ENCODE measurements at places on chromosomes 3 and 15.

DNA sequence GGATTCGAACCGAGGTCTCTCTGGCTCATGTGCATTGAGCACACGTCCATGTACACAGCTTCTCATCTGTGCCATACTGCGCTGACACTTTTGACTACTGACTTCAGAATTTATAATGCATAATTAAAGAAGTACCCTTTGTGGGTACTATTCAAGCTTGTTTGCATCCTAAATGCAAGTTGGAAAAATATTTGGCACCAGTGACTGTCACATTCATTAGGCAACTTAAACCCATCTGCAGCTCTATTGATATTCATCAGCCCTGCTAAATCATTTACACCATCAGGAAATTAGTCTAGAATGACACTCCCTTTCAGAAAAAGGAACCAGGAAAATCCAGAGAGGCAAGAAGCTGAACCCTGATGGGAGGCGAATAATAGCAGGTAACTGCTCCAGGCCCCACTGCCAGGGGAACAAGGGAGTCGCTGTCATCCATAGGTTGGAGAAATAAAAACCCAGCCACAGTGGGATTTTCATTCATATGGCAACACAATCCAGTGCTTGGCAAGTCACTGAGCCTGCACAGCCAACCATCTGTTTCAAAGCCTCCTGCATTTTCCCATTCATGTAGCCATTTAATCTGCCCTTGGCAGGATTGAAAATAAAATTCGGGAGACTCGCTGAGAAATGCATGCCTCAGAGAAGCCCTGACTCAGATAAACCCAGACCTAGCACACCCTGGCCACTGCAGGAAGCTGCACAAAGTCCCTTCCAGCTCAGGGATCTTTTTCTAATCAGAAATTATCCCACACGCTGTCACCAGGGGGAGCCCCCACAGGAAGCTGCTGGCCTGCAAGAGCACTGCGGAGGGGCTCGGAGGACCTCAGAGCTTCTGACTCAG lies 103.0 kb upstream of the VEPH1 start:
- peak; percentile 20 for DNase-seq

GRCh38 chr15:96158938-96159337 lies 171.6 kb upstream of the NR2F2 start:
- DNase-seq: no peak

- no peak for DNase-seq
These were observed 4.8 kb downstream of the PAQR5 start for GRCh38 chr15:69303337-69304181.

DNA sequence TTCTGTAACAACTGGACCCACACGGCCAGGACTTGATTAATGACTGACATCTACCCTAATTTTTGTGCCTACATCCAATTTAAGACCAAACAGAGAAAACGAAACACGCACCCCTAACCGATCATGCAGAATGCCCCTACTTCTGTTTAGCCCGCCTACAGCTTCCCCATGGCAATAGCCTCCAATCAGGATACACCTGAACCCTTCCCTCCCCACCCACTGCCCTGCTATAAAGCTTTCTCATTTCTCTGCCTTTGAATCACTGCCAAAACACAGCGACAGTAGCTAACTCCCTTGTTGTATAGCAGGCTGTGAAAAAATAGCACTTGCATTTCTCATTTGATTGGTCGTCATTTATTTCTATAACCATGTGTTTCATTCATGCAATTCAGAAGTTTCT lies 45.2 kb upstream of the DPPA4 start:
- no peak for DNase-seq

- no peak for DNase-seq
These were observed 128.1 kb downstream of the RPL22L1 start for GRCh38 chr3:170741756-170742529.

- DNase-seq: peak; percentile 66
These were observed 45.5 kb downstream of the TMOD3 start for GRCh38 chr15:51874751-51875644.

DNA sequence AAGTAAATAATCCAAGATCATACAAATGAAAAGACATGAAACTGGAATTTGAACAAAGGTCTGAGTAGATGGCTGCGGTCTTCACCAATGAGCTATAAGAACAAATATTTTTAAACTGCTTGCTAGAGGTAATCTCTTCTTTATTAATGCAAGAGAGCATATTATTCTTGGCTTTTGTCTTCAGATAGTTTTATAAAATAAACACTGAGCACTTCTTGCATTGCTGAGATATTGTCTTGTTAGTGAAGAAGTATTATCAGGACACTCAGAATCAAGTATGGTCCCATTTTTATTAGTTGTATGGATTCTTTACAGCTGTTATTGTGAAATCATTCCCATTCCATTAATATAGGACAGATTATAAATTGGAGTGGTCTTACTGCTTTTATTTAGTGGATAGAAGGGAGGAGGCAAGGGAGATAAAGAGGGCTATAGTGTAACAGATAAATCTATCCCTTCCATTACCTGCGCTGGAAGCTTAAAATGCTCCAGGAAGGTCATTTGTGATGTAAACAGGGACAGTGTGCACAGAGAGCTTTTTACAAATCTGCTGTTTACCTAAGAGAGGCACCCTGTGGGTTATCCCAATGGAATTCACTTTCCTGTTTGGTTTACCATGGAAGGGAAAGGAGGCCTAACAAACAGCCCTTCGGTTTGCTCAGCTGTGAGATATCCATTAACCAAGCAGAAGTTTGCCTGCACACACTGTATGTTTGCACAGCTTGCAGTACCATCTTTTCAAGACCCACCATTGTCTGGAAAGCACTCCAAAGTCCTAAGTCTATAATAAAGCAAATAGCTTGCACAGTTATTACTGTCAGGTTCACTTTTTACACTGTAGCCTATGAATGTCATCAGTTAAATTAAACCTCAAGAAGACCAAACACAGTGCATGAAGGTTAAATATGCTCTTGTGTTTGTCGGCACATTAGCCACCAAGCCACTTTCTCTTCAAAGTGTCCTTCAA lies 347.7 kb upstream of the TGFBR2 start:
- no peak for DNase-seq

DNA sequence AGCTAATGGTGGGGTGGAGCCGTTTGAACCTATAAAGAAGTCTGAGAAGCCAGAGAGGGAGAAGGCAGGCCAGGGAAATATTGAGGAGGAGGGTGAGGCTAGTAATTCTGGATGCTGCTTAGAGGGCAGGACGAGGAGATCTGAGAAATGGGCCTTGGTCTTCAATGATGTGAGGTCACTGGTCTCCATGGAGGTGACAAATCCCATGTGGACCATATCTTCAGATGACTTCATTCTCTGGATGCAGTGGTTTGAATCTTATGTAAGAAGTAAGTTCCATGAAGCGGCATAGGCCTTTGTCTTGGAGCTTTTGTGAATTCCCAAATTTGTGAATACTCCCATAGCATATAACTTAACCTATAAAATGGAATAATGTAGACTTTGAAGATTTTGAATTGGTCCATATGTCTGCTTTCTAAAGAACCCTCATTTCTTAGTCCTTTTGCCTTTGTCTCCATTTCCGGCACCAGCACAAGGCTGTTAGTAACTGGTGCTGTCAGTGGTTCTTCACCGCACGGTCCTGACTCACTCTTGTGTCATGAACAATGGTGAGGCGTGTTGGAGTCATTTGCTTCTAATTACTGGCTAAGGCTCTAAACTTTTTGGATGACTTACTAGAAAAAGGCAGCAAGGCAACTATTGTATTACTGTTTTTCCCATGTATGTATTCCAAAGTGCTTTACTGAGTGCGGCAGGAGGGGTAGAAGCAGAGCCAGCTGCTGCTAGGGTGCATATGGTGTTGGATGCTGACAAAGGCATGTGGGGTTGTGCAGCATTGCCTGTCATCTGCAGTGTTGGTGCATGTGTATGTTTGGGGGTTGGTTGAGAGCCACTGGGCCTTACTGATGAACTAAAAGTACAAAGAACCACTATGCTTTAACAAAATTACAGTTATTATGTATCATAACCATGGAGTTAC lies 279.3 kb upstream of the C2CD4B start:
- DNase-seq: no peak

DNA sequence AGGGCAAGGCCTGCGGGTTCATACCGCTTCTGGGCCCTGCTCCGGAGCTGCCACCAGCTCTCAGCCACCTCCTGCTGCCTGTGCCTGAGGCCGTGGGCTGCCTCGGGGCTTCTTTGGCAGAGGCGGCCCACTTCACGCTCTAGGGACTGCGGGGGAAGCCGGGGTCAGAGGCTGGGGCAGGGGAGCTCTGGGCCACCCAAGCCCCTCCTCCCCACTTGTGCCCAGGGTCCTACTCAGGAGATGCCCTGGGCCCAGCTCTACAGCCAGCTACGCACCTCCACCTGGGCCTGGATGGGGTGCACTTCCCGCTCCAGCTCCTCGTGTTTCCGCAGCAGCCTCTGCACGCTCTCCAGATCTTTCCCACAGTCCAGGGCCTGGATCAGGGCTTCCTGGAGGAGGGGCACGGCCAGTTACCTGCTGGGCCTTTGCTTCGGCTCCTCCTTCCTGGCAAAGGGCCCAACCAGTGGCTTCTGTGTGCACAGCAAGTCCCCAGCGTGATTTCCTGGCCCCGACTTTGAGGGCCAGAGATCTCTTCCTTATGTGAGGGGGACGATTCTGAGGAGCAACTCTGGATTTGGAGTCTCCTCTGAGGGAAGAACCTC lies 24.0 kb downstream of the PLA2G4B start:
- DNase-seq: no peak

DNA sequence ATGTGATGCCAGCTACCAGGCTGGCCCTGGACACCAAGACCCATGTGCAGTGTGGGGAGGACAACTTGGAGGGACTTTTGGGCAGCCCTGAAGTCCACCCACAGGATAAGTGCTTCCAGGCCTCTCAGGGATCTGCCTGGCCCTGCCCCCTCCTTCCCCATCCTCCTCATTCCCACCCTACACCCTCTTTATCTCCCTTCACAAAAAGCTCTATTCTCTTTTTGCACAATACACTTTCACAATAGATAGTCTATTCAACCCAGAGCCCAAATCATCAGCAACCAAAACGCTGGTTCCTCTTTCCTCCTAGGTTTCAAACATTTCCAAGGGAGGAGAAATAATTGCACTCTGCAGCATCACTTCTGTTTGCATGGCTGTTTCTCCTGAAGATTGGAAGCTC lies 7.8 kb upstream of the ZNF710 start:
- no peak for DNase-seq

DNA sequence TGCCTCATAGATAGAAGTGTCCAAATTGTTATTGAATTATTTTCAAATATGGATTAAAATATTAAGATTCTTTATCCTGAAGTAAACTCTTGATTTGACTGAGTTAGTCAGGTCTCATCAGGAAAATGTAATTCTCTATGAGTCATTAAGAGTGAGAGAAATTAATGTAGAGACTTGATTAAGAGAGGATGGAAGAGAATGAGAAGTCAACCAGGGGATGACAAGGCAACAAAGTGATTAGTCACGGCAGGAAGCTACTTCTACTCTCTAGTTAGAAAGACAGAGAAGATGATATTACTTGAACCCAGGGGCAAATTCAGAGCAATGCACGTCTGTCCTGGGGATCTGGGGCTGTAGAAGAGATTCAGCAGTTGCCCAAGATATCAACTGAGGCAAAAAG lies 202.5 kb downstream of the LSAMP start:
- DNase-seq: no peak

DNA sequence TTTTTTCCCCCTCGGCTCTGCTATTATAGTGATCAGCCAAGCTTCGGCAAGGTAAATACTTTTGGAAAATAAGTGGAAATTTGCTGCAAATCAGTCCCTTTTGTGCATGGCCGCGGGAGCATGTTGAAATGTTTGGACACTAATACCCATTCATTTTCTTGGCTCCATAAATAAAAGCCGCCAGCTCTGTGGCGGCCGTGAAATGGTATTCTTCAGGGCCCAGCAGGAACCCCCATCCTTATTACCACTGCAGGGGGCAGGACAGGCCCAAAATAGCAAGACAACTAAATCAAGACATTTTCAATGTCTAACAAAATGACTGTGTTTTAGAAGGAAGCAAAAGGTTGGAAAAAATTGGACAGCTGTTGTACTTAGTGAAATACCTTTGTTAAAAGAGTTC lies 362.3 kb downstream of the NR2F2 start:
- DNase-seq: no peak

DNA sequence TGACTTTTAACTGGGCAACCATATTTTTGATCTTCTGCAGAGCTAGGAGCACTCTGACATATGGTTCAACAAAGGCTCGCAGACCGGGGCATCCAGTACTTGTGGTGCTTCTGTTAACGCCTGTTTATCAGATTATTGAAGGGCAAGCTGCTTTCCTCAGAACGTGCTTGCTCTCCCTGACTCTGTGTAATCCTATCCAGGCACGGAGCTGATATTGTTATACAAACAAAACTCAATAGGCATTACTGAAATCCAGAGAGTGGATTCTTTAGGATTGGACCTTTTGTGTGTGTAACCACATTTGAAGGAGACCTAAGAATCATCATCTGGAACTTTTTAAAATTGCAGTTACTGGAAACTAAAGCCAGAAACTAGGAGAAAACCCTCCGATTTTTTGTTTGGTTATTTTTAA lies 246.5 kb downstream of the PTPRG start:
- DNase-seq: no peak

- no peak for DNase-seq
These were observed 2.7 kb upstream of the MAPK6 start for GRCh38 chr15:52016316-52016715.

DNA sequence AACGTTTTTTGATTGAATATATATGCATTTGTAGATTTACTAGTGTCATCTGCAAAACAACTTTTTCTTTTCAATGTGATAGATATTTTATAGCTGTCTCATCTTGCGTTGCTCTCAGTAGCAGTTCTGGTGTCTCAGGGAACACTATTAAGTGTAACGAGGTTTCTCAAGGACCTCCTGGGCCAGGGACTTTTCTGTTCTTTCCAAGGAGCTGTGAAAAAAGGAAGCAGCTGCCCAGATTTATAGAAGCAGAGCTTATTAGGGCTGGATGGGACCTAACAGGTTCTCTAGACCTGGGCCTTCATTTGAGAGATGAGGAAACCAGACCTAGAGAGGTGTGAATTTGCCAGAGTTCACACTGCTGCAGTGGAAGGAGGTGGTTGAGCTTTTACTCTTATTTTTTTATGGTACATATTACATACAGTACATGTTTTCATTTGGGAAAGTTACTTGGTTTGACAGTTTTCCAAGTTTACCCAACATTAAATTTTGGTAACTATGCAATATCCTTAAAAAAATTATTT lies 16.1 kb downstream of the MAP2K1 start:
- no peak for DNase-seq

- no peak for DNase-seq
These were observed 14.2 kb downstream of the PSTPIP1 start for GRCh38 chr15:77009176-77009575.
